ENCODE measurements at places on chromosomes 2 and 18.

DNA sequence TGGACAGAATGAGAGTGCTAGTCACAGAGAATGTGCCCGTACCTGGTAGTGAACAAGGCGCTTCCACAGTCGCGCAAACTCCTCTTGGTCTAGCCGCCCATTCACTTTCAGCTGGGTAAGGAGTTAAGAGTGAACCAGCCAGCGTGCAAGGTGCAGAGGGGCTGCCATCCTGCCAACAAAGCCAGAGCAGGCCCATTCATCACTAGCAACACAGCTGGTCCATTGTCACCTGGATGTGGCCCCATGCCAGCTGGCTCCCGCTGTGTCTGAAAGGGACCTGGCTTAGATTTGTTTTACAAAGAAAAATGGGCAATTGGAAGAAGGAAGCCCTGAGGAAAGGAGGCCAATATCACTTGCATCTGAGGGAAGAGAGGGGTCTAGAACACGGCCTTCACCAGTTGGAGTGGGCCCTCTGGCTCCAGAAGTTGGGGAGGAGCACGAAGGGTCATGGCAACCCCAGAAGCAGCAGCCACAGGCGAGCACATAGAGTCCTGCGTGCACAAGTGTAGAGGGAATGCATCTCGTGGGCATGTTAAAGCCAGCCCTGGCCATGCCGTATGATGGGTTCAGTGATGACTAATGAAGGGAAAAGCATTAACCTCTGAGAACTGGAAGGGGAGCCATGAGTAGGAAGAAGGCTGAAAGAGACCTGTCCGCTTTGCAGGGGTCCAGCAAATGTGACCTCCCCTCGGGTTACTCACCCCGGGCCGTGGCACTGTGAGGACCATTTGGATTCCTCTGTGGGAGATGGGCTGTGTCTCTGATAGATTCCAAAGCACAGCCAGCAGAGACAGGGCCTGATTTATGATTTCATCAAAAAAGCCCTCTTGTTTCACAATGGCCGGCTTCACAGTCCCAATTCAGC, 70.6 kb downstream of the CAPN13 start:
- no peak for DNase-seq
- H3K27ac ChIP-seq: no peak overlapping the region
- H3K4me1 ChIP-seq: no peaks in the 10 kb centered on the region
- H3K4me3 ChIP-seq: no peak overlapping the region

DNA sequence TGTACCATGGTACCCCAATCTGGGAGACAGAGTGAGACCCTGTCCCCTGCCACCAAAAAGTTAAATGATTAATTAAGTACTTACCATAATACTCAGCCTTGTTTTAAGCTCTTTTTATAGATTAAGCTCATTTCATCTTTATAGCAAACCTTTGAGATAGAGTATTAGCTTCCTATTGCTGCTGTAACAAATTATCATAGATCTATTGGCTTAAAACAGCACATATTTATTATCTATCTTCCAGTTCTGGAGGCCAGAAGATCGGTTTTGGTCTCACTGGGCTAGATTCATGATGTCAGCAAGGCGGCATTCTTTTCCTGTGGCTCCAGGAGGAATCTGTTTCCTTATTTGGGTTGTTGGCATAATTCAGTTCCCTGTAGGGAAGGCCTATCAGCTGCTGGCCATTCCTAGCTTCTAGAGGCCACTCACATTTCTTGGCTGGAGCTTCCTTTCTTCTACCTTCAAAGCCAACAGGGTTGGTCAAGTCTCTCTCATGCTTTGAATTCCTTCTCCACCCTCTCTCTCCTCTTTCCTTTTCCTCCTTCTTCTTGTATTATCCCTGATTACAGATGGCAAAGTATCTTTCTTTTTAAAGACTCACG, 13.7 kb upstream of the GREB1 start:
- no peak overlapping the region for H3K27ac ChIP-seq
- H3K4me3 ChIP-seq: no peak overlapping the region
- H3K27me3 ChIP-seq: peaks cover 60% of the 10 kb centered on the region
- no peaks in the 10 kb centered on the region for H3K4me1 ChIP-seq

DNA sequence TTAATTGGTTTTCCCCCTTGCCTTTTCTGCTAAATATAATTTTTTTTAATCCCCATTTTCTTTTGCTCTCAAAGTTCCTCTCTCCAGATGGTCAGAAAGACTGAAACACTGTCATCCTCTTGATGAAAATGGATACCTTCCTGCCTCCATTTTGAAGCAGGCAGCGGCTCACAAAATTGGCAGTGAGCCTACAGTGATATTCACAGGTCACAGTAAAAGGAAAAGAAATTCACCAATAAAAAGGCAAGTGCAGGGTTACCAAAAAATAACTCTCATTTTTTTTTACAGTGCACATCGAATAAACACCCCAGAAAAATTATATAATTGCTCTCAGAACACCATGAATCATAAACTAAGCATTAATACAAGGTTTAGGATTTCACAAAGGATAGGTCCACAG, 307.5 kb downstream of the TCF4 start:
- peaks cover 7% of the 10 kb centered on the region for H3K4me1 ChIP-seq
- no peak overlapping the region for H3K4me3 ChIP-seq
- H3K27me3 ChIP-seq: no peaks in the 10 kb centered on the region
- no peak overlapping the region for H3K27ac ChIP-seq
- DNase-seq: no peak

- no peak overlapping the region for H3K4me3 ChIP-seq
- DNase-seq: peak; percentile 46
- H3K4me1 ChIP-seq: peaks cover 17% of the 10 kb centered on the region
Observed at GRCh38 chr2:46876741-46877384, 38.7 kb downstream of the MCFD2 start.

GRCh38 chr2:29981402-29981801, 60.0 kb upstream of the ALK start:
- H3K4me3 ChIP-seq: no peak overlapping the region
- no peaks in the 10 kb centered on the region for H3K36me3 ChIP-seq
- no peak overlapping the region for H3K27ac ChIP-seq
- peaks cover 37% of the 10 kb centered on the region for H3K27me3 ChIP-seq
- no peak for DNase-seq

- H3K36me3 ChIP-seq: no peaks in the 10 kb centered on the region
- DNase-seq: no peak
- peaks cover 33% of the 10 kb centered on the region for H3K27me3 ChIP-seq
- no peak overlapping the region for H3K27ac ChIP-seq
- H3K4me3 ChIP-seq: no peak overlapping the region
- H3K4me1 ChIP-seq: peaks cover 10% of the 10 kb centered on the region
Observed at GRCh38 chr2:219527076-219527394, 12.8 kb downstream of the ASIC4 start.

Measured in PC-9 (cell line).